ENCODE measurements at places on chromosomes 2 and 18.

DNA sequence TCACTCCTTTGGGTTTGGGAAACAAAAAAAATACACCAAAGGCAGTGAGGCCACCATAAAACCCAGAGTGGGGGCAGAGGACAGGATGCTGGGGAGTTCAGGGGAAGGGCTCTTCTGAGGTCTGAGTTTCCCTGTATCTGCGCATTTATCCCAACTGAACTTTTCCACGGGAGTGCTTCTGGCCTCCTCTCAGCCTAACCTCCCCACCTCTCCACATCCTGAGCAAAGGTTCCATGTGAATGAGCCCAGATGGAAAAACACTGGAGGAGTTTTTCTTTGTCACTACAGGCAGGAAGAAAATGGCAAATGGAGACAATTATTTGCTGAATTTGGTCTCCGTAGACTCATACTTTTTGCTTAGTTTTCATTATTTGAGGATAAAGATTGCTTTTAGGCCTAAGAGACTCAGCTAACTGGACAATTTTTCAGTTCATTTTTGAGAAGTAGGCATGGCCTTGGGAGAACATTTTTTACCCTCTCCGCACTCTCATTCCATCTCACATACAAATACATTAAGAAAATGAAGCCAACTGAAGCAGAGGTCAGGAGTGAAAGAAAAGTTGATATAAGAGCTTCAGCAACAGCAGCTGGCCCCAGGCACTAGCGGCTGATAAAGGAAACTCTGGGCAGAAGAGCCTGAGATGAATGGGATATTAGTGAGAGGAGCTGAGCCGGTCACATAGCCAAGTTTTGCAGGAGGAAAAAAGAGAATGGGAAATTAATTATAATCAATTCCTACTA, 82.6 kb upstream of the CYP1B1 start:
- no peak for DNase-seq

- no peak for DNase-seq
Measured at GRCh38 chr2:88696611-88697010, 5.1 kb downstream of the RPIA start.

GRCh38 chr2:182148344-182148743, 162.7 kb downstream of the PPP1R1C start:
- DNase-seq = no peak

GRCh38 chr18:4130734-4131719, 324.1 kb downstream of the DLGAP1 start:
- DNase-seq = no peak

- no peak for DNase-seq
Measured at GRCh38 chr18:26407736-26408601, 140.4 kb downstream of the KCTD1 start.
